ENCODE measurements at places on chromosomes 2 and 18. TPM values are rescaled to one million over a fixed set of nuclear protein-coding genes. Genes with fewer than 3 reads are reported as not detected.

The CDH7 gene
- total RNA-seq = not detected

DNA sequence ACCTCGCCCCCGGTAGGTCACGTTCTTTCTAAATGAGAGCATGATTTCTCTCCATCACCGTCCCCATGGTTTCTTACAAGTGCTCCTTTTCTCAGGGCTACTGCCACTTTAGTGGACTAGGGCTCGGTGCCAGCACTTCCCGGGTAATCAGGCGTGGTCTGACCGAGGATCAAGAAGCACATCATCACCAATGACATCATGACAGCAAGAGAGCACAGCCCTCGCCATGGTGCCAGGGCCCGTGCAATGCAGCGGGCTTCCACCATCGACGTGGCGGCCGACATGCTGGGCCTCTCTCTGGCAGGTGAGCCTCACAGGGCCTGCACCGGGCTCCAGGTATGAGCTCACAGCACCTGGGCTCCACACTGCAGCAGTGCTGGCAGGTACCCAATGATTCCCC lies 75.2 kb downstream of the INPP4A start:
- DNase-seq = no peak

The DTNB gene
- total RNA-seq = 6.3 TPM

DNA sequence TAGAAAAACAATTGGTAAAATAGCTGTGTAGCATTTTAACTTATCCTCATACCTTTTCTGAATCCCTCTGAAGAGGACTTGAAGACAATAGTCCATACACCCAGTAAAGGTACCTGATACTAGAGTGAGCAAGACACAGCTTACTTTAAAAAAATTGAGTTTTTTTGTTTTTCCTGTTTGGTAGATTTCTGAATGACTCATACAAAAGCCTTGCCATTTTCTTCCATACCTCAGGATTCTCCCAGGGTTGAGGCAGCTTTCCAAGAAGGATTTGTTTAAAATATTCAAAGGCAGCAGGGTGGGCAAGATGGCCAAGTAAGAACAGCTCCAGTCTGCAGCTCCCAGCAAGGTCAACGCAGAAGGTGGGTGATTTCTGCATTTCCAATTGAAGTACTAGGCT lies 551.0 kb upstream of the LRATD1 start:
- no peak for DNase-seq

DNA sequence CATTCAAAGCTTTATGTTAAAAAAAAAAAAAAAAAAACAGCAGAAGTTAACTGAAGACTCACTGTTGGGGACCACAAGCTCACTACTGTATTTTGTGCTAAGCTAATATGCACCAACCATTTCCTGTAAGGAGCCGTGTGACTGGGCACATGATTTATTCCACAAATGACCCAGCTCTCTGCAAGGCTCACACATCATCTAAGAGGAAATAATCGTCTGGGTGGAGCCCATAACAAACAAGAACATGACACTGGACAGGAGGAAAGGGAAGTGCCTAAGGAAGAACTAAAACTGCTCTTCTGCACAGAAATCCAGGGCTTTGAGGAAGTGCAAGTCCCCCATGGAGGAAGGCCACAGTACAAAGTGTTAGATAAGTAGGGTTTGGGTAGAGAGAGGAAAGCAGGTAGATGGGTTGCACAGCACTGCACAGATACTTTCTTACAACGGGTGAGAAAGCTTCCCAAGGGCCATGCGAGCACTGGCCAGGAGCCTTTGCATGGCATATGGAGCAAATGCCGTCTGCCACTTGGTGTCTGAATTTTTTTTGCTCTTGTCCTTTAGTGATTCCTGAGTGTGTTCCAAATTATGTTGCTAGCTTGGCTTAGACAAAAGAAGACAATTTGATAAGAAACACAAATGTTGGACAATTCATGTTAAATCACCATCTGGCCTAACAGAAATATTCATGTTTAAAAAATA lies 24.4 kb downstream of the NFE2L2 start:
- no peak for DNase-seq

- no peak for DNase-seq
Measured at GRCh38 chr2:144137705-144138428, 382.1 kb downstream of the ZEB2 start.

DNA sequence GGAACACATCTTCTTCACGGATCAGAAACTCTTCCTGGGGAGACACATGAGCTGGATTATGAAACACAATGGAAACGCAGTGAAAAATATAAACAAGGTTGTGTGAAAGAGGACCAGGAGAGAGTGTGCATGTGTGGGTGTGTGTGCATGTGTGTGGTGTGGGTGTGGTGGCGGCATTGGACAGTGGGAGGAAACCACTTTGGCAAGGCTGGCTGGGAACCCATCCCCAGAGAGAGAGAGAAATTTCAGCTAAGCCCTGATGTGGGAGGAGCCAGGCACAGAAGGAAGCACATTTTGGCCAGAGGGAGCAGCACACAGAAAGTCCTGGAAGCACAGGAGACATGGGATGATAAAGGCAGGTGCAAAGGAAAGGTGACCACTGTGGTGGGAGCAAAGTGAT lies 147.6 kb upstream of the COPS8 start:
- no peak for DNase-seq

GRCh38 chr2:215010390-215010789 lies 128.0 kb downstream of the ABCA12 start:
- no peak for DNase-seq

DNA sequence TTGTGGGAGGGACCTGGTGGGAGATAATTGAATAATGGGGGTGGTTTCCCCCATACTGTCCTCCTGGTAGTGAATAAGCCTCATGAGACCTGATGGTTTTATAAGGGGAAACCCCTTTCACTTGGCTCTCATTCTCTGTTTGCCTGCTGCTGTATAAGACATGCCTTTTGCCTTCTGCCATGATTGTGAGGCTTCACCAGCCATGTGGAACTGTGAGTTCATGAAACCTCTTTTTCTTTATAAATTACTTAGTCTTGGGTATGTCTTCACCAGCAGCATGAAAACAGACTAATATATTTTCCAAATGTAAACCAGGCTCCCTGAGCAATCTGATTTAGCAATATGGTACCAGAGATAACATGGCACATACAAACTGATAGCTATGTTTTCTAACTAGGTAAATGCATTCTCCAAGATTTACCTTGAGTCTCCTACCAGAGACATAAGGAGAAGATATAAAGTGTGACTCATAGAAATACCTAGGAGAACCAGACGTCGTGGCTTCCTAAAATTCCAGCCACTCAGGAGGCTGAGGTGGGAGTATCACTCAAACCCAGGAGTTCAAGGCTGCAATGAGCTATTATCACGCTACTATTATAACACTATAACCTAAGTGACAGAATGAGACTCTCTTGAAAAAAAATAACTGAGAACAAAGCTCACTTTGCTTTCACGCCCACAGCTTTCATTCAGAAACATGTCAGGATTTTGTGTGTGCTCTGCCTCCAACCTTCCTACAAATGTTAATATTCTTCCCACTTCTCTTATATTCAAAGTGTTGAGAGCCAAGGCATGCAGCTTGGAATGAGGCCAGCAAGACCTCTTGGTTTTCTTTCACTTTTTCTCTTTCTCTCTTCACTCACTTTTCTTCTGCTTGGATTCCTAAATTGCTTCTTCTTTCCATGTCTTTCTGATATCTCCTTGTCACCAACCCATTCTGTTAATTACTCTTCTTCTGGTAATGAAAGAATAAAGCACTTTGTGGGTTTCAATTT lies 263.9 kb upstream of the UBE2E3 start:
- no peak for DNase-seq

- no peak for DNase-seq
Measured at GRCh38 chr18:26654616-26655524, 106.5 kb upstream of the KCTD1 start.

The IL1A gene
- total RNA-seq = not detected

The FEV gene
- total RNA-seq = not detected

DNA sequence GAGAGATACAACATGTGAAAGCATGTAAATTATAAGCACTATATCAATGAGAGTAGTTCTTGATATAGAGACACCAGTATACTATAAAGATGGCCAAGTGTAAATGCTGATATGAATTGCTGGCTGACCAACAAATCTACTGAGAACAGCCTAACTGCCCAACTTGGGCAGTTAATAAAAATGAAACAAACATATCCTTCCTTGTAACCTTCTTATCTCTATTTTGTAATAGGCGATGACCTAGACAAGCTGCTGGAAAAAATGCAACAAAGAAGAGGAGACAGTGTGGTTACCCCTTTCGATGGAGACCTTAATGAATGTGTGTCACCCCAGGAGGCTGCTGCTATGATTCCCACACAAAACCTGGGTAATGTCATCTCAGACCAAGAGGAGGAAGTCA lies 148.7 kb downstream of the ESCO1 start:
- no peak for DNase-seq

DNA sequence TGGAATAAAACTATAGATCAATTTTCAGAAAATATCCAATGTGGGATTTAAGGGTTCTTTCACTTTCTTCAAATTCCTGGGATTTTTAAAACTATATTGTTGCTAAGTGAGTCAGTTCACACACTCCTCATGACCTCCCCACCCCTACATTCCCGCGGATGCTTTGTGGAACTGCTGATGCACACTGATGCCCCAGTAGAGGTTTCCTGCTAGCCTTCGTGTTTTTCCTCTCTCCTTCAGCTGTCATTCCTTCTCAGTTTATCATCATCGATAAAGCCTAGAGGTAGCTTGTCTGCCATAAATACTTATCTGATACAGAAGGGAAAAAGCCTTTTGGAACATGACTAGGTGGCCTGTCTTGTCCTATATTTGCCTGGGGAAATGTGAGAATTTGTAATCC lies 67.4 kb upstream of the GALNT5 start:
- no peak for DNase-seq

The RBFA gene
- total RNA-seq = 15.2 TPM

DNA sequence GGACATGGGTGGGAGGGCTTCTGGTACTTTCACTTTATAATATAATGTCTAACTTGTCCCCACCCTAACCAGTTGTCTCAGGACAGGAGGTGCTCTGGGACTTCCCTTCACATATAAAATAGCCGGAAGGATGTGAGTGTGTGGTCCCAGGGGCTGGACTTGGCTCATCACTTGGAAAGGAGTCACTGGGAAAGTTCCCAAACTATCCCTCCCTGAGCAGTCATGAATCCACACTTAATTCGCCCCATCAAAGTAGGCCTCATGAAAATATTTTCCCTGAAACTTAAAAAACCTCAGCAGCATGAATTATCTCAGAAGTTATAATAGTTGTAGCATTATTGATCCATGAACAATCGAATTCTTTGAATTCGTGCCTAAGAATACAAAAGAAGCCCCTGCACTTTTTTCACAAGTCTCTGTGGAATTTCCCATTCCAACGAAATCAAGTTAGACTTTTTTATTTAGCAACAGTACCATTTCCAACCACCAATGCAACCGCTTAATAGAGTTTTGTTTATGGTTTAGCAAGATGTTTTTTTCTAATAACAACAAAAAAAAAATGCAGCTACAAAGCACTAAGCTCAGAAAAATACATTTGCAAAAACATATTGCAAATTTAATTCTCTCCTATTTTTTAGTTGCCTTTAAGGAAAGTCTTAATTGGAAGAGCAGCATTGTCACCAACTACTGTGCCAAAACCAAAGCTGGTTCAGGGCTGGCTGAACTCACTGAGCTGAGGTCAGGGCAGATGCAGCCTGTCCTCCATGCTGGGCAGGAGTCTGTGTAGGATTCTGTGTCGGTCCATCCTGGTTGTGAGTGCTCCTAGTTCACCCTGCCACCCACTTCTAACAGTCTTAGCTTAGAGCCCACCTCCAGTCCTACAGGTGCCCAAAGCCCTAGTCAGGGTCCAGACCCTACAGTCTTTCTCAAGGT lies 68.8 kb upstream of the SPTBN1 start:
- DNase-seq = no peak

DNA sequence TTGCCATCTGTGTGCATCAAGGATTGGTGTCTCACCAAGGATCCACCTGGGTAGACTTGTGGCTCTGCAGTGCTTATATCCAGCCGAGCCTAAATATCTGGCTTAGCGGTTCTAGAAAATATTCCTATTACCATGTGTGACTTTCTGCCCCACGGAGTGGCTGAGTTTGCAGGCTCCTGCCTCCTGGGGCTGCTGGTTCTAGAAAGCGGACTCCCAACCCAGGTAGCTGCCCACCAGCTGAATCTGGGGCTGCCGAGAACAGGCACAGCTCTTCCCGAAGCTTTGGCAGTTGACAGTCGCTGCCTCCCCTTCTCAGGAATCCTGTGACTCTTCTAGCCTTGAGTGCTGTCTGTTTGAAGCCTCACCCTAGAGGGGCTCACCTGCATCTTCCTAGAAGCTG lies 104.6 kb downstream of the TPGS2 start:
- no peak for DNase-seq

GRCh38 chr18:59054496-59055287 lies 85.0 kb upstream of the SEC11C start:
- no peak for DNase-seq

- DNase-seq = no peak
Measured at GRCh38 chr2:44663471-44664073, 277.9 kb upstream of the SIX3 start.

DNA sequence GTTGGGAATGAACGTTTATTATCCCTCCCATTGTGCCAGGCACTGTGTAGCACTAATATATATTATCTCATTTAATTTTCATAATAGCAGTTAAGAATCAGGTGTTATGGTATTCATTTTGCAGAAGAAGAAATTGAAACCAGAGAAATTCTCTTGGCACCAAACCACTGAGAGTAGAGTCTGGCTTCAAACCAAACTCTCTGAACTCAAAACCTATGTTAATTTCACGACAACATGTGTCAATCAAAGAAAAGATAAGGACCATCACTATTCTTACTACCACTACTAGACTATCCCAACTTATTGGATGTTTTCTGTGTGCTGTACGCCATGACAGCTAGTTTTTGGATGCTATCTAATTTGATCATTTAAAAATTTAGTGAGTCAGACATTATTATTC lies 24.1 kb upstream of the ZEB2 start:
- no peak for DNase-seq

- DNase-seq = peak; percentile 34
Measured at GRCh38 chr2:113117541-113118262, 9.7 kb upstream of the IL1RN start.

The C2orf72 gene
- total RNA-seq = 0.42 TPM

Measured in right cardiac atrium (tissue), 5 donors.